CD14-positive monocyte (primary cell): ENCODE measurements at places on chromosomes 1 and 21.

- DNase-seq, result peak; percentile 35
These were observed at the start of gene CELSR2 for GRCh38 chr1:109248797-109249629. Gene CELSR2, plus strand, starts transcription at chr1:109249539. Its CDS starts 541 bp downstream, at chr1:109250080.

DNA sequence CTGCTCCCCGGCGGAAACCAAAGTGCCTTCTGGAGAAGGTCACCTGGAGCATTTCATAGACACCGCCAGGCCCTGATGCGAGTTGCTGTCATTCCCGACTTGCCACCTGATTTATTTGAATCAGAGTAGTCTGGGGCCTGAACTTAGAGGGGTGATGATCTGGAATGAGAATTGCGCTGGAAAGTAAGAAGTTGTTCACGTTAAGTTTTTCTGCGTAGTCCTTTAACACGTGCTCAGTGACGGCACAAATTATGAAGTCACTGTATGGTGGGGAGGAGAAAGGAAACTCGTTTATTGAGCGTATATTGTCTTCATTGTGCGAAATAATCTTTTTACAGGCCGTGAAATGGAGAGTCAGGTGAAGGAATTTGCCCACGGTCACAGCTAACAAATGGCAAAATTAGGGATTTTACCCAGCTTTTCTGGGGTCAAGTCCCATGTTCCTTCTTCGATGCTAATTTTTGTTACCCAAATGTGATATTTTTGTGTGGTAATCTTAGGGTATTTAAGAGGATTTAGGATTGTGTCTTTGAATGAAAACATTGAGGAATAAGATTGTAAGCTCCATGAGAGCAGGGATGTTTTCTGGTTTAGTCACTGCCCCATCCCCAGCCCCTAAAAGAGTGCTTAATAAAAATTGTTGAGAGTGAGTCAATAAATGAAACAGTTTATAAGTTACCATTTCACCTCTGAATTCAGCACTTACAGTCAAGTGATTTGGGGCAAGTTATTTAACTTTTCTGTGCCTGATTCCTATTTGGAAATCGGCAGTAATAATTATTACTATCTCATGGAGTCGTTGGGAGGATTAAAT is 46.4 kb upstream of the NBL1 start:
- DNase-seq, result peak; percentile 59

DNA sequence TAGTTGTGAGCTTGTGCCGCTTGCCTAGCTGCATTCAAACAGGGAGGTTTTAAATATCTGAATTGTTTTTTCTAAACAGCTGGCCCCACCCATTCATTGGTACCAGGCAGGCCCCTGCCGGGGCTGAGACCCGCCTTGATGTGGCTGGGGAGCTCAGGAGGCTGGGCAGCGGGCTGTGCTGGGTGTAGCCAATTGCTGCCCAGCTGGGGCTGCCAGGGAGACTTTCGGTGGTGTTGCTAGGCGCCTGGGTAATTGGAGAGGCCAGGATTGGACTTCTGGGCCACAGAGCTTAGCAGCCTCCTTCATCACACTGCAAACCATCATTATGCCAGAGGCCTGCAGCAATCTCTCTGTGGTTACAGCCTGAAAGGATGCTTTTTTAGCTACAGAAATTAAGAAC is 12.2 kb downstream of the RHBDL2 start:
- no peak for DNase-seq

GRCh38 chr1:241408170-241408569 is 51.2 kb upstream of the RGS7 start:
- no peak for DNase-seq
